ENCODE measurements at places on chromosomes 6 and 20.

DNA sequence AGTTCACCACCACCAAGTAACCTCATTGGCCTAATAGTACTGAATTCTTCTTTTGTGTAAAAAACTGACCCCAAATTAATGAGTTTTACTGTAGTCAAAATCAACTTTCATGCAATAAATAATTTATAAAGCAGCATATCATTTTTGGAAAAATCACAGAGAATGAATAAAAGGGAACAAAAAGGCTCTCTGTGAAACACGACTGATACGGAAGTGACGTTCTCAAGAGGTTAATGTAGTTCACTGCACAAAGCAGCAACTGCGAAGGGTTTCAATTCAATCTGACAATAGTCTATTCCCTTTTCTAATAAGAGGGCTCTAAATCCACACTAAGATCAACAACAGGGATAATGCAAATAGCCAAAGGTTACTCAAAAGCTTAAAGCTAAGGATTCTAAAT lies 70.3 kb downstream of the PREP start:
- no peak for DNase-seq

DNA sequence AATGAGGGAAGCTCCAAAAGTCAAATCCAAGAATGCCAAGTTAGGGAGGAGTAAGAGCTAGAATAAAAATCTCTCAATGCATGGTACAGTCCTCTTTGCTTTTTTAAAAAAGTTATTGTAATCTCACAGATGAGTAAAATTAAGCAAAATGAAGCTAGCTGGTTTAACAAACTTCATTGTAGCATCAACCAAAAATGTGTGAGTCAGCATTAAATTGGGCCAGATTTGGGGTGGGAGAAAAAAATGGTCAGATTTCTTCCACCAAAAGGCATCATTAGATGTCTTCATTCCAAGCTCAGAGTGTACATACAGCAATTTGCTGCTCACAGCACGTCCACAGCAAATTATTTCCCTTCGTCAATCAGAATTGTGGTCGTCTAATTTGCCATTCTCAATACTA lies 441.5 kb upstream of the FLRT3 start:
- no peak for DNase-seq

GRCh38 chr6:138491017-138491416 lies 8.3 kb downstream of the NHSL1 start:
- DNase-seq = no peak

DNA sequence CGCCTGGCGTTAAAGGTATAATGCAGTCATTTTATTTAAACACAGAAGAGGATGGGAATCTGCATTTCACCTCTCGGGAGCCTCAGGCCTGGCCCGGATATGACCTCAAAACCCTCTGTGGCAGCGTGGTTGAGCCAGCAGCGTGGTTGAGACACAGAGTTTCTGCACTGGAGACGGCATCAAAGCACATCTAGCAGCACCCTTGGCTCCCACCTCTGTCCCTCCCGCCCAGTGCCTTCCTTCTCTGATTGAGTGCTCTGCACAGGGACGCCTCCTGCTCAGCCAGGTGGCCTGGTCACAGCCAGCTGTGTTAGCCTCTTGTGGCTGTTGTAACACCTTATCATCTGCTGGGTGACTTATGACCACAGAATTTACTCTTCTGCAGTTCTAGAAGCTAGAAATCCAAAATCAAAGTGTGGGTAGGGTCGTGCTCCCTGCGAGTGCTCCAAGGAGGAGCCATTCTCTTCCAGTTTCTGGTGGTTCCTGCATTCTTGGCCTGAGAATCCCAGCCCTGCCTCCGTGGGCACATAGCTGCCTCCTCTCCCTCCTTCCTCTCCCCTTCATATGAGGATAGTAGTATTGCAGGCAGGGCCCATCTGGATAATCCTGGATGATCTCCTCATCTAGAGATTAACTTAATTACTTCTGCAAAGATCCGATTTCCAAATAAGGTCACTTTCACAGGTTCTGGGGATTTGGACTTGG lies 156.7 kb downstream of the SYCP2 start:
- DNase-seq = peak; percentile 2

DNA sequence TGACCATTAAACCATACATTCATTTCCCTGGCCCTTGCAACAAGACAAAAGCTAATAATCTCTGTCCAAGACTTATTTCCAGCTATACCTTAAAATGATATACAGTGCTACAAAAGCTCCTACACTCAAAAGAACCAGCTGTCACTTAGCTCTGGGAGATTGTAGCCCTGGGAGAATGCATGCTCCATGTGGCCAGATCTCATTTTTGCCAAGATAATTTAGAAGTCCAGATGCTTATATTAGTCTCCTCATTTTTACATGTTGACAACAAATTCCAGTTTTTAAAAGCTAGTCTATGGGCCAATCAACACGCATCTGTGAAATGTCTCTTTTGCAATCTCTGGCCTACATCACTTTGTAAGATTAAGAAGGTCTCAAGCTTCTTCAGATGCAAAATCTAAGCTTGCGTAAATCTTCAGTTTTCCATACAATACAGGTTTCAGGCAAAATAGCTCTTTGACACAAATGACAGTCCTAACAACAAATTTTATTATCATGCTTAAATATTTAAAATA lies 27.1 kb downstream of the TASP1 start:
- DNase-seq = no peak

DNA sequence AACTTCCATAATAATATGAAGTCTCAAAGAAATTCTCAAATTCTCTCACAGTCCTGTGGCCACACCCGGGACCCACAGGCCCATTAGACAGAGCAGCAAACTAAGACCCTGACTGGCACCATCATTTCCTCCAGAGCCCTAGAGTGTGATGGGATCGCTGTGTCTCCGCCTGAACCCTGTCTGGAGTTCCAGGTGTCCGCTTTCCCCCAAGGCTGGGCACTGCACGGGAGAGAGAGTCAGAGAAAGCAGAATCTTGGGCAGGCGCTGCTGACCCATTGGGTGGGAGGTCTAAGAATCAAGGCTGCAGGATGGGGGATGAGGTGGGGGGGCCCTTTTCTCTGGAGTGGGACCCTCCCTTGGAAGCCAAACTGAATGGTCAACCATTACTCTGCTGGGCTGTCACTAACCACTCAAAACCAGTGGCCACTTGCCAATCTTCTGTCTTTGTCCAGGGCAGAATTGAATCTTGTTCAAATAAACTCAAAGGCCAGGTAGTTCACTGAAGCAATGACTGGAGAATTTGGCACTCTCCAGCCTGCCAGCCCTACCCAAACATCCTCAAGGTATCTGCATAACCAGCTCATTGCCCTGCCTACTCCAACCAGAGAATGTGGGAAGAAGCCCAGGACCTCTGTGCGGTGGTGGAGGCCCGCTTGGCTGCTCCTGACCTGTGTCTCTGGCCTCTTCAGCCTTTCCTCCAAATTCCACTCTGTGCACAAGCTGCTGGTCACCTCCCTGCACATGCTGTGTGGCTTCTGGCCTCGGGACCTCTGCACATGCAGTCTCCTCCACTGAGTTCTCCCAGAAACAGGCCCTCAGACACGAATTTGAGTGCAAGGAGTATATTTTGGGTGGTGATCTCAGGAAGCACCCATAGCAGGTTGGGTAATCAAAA lies 141.1 kb downstream of the CEBPB start:
- DNase-seq = no peak

GRCh38 chr20:5788385-5788895 lies 38.2 kb downstream of the SHLD1 start:
- DNase-seq = peak; percentile 69

DNA sequence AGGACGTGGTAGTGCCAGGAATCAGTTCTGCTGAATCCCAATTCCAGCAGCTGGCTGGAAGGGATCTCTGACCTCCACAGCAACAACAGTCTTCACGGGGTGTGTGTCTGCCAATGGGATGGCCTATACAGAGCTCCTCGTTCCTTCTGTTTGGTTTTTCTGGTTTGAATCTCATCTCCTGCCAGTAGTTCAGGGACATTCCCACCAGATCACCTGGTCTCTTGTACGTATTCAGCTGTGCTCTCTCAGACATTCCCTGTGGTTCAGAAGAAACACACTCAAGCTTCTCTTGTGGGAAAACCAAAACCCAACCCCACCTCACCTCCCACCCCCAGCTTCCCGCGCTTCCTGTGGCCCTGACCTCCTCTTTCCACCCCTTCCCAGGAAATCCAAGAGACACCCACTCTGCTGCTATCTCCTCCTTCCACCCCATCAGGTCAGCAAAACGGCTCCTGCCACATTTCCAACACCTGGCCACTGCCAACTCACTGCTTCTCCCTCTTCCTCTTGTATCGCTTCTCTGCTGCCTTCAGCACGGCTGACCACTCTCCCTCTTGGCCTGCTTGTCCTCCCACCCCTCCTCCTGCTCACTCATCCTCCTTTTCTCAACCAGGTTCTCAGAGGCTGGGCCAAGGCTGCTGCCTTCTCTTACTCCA lies 63.3 kb upstream of the PTGIS start:
- no peak for DNase-seq

- DNase-seq = no peak
These were observed 144.0 kb upstream of the SLC35B3 start for GRCh38 chr6:8579372-8579771.

GRCh38 chr6:16140607-16141006 lies 11.7 kb downstream of the MYLIP start:
- no peak for DNase-seq

DNA sequence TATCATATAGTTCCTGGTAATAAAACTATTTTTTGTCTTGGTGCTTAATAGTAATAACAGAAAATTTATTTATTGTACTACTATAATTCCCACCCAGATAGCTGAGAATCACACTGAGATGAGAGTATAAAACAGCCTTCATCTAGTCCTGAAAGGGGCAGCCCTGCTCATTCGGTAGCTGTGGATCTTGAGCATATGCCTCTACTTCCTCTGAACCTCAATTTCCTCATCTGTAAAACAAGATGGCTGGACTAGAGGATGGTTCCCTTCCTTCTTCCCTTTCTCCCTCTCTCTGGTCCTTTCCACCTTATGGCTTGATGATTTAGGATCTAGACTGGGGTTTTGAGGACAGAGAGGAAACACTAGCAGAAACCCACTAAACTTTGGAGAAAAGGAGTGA lies 15.0 kb downstream of the FKBP5 start:
- no peak for DNase-seq

- DNase-seq = no peak
These were observed 49.7 kb downstream of the TOP1 start for GRCh38 chr20:41078329-41078728.

- peak; percentile 80 for DNase-seq
These were observed 35.2 kb upstream of the TBC1D22B start for GRCh38 chr6:37222125-37222967.

GRCh38 chr6:24664046-24664987 lies 2.4 kb downstream of the TDP2 start:
- DNase-seq = no peak

DNA sequence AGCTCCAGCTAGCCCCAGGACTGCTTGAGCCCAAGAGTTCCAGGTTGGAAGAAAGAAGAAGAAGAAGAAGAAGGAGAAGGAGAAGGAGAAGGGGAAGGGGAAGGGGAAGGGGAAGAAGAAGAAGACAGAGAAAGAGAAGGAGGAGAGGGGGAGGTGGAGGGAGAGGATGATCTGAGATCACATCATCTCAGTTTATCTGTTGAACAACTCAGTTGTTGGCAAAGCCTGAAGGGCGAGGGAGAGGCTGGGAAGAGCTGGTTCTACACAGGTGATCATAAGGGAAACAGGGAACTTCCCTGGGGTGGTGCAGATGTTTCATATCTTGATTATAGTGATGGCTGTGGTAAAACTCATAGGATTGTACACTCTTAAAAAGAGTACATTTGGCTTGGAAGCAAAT lies 3.1 kb upstream of the RRBP1 start:
- no peak for DNase-seq

GRCh38 chr6:166046226-166046625 lies 121.4 kb downstream of the TBXT start:
- no peak for DNase-seq

DNA sequence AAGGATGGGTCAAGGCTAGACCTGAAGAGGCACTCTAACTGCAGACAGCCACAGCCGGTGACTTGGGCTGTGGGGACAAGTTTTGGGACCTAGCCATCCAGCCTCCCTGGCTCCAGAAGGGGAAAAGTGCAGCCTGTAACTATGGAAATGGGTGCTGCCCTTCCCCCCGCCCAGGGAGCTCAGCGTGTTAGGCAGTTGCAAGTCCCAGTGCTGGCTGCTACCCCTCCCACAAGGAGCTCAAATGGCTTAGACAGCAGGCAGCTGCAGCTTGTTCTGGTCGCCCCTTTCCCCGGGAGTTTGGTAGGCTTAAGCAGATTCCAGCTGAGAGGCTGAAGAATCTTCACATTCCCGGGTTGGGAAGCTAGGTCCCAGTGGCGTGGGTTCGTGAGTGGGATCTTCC lies 162.6 kb downstream of the FAM83B start:
- no peak for DNase-seq

DNA sequence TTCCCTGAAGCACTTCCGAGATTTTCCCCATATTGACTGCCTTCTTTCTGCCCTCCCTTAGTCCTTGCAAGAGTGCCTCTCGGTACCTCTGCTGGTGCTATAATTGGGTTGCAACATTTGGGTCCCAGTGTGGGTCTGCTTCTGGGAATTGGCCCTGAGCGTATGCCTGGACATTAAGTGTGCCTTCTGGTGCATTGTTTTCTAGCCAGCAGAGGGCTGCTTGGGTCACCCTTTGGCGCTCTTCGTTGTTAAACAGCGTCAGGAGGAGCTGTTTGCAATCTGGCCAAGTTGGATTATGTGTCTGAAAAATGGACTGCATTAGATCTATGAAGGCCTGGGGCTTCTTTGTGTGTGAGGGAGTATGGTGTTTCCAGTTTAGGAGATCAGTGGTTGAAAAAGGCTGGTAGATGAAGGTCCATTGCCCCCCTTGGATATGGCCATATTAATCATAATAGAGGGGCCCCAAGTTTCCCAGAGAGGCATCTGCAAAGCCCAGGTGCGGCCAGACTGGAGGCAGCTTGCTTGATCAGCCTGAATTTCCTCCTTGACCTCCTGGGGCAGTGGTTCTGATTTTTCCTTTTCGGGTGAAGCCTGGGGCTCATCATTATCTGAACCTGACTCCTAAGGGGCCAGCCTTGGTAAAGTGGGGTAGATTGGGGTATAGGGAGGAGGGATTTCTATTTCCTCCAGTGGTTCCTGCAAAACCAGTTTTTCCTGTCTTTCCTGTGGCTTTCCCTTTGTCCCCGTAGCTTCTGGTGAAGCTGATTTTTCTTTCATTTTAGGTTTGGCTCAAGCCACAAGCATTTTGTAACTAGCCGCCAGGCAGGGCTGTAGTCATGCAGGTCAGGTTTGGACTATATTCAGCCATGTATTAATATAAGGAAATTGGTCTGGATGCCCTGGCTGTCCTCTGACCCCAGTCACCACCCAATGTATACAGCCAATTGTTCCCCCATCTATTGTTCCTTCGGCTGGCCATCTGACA lies 85.4 kb upstream of the GPR6 start:
- DNase-seq = no peak

DNA sequence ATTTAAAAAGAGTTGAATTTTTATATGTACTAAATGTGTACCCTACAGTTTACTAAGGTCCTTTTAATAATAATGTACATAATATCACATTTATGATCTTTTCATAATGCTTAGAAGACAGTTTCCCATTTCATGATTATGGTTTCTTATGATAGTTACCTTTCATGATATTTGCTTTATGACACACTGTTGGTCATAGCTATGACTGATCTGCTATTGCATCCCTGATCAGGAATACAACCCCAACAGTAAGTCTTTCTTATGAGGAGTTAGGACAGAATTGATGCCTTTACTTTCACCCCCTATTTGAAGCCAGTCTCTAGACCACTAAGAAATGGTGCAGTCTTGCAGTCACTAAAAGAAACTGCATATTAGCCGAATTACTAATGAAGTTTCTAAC lies 31.0 kb downstream of the LCA5 start:
- DNase-seq = no peak

GRCh38 chr6:111717621-111718020 lies 111.9 kb upstream of the TRAF3IP2 start:
- no peak for DNase-seq

Measured in liver (tissue), 10 donors.